ENCODE measurements at places on chromosomes 1 and 21.

DNA sequence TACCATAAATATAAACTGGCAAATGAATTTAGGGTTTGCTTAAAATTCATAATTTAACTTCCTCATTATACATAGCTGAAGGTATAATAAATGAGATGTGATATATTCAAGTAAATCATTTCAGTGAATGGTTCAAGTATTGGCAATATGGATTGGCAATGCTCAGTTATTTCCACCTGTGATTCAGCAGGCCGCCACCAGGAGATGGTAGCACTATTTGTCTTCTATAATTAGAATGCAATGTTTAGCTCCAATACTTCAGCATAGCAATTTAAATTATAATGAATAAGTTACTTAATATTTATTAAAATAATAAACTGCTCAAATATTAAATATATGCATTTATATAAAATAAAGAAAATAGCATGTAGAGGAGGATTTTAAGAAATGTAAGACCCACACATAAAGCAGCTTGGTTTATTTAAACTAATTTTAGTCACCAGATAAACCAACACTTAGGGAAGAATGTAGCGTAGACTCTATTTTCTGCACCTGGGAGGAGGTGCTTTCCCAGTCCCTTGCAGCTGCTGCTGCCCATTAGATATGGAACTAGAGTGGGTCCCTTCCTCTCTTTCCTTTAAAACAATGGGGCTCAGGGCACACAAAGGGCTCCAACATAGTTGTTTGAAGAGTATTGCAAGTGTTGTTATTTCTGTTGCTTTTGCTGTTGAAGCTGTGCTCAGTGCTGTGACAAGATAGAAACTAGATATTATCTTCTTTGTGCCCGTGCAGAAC, 62.1 kb downstream of the PLPPR4 start:
- DNase-seq, result no peak

DNA sequence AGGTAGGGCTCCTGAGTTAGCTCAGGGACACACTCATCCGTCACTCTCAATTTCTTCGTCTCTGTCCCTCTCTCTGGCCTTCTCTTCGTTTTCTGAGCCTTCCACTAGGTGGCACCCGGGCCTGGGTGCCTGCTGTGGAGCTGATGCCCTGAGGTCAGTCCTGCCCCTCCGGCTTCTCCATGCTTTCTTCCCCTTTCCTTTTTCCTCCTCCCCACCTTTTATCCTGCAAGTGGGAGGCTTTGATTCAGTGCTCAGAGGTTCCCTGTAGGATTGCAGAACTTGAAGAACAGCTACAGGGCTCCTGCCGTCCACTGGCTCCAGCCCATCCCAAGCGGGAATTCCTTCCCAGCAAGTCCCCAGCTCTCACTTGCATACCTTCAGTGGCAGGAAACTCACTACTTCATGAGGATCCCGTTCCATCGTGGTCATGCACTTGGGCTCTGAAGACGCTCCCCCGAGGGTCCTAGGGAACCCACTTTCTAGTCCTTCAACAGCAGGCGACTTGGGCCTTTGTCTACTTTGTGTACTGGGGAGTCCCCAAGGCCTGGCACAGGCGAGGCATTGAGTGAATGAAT, 45.6 kb downstream of the SRRM1 start:
- peak; percentile 71 for DNase-seq

GRCh38 chr1:160363951-160364735, 2.7 kb upstream of the NHLH1 start:
- DNase-seq, result no peak

- DNase-seq, result peak; percentile 72
Measured at GRCh38 chr1:41496080-41497055, 11.9 kb upstream of the EDN2 start.

DNA sequence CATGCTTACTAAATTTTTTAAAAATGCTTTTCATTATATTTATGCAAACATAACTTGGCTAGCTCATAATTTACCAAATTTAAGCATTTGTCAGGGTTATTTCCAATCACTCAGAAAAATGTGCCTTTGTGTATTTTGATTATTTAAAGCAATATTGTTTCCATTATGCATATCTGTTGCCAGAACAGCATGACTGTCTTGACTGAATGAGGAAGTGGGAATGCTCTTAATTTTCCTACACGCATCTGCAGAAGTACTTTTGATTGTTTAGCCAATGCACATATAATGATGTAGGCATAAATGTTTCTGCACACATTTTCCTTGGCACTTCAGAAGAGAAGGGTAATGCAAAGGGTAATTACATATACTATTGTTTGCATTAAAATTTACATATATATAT, 92.5 kb upstream of the ADGRL2 start:
- DNase-seq, result no peak

DNA sequence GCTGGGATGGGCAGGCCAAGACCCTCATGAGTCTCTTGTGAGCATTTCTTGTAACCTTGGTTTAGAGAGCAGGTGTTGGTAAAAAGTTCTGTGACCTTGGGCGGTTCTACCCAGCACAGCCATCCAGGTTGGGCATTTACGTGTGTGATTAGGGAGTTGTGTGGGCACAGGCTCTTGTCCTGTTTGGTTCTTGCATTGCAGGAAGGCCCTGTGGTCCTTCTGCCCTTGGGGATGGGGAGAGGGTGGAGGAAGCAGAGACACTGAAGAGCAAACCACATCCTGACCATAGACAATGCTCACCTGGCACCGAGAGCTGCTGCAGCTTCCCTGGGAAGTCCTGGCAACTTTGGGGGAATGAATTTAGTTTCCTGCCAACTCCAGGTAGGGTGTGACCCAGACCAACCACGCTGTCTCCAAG, 25.6 kb downstream of the RNF187 start:
- DNase-seq, result no peak

GRCh38 chr1:233295237-233295974, at the start of gene PCNX2:
PCNX2 (minus strand) TSS chr1:233295725; CDS start chr1:233295478, 247 bp downstream.
- DNase-seq, result peak; percentile 47

DNA sequence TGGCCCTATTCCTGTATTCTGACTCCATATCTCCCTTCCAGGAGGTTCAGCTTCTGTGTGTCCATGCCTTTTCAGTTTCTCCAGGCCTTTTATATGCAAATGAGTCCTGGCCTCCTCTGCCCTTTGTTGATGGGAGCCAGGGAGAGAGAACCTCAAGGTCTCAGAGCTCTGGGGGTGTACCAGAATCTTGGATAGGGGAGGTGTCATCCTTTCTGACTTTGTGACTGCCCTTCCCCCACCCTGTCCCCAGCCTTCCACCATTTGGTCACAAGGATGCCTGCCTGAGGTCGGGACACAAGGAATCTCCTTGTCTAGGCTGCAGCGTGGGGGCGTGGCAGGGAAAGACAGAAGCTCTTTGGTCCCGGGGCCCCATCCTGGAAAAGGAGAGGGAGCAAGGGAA, 18.6 kb downstream of the LURAP1 start:
- no peak for DNase-seq

DNA sequence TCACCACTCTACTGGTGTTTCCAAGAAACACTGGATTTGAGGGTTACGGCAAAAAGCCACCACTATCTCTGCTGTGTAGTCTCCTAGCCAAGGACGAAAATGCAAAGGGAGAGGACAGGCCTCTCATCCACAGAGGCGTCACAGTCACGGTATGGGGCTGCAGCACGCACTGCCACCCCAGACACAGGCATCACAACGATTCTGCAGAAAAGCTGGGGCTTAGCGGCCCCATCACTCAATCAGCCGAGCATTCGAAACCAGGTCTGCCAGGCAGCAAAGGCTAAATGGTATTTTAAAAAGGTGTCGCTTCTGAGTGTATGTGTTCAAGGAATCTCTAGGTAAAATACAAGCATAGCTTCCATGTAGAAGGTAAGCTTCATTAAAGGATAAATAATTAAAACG, 1.4 kb downstream of the RIPK4 start:
- DNase-seq, result no peak

GRCh38 chr1:228401782-228402640, 4.6 kb downstream of the TRIM11 start:
- DNase-seq, result no peak

DNA sequence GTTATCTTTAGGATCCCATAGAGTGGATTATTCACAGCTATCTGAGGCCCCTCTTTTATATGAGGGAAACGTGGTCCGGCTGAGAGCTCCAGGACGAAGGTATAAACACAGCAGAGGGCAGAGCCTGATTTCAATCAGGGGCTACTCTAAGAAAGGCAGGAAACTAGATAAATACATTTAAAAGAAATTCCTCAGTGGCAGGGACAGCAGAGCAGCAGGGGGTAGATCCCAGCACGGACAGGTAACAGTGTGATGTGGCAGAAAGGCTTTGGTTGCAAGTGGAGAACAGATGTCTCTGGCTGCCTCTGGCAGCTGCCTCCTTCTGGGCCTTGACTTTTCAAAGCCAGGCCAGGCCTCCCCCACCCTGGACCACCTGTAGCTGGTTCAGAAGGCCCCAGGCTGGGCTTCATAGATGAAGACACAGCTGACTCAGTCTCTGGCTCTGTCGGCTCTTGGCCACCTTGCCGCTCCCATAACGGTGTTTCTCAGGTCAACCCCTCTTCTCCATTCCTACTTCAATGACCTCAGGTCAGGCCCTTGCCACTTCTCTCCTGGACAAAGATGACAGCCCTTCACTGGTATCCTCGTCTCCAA, 43.8 kb downstream of the FAM78B start:
- no peak for DNase-seq

- DNase-seq, result no peak
Measured at GRCh38 chr1:232987046-232987773, 36.8 kb downstream of the NTPCR start.

DNA sequence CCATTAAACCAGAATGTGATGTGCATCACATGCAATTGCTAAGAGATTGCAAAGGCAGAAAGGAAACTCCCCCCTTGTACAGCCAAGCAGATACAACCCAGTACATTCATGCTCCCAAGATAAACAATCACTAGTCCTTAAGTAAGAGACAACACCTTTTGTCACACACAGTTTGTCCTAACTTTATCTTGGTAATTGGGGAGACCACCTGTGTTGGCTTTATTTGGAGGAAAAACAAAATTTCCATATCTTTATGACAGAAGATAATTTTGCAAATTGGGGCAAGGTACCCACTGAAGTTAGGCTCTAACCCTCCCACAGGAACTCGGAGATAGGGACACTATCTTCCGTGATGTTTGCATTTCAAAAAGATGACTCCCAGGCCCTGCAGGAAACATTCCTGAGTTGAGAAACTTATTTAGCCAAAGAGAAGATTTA, 175.0 kb upstream of the TNR start:
- peak; percentile 40 for DNase-seq

DNA sequence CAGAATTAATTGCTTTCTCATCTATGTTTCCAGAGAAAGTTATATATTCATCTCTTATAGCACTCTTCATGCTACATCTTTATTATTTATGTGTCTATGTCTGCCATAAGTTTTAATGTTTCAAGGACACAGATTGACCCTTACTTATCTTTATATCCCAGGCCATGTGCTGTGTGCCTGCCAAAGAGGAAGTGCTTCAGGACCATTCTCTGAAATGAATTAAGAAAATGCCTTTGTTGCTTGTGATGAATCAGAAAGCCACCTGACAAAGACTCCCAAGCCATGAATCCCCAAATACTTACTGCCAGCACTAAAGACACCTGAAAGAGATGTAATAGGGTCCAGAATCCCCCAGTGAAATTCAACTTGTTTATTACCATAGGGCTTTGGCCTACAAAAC, 342.1 kb upstream of the C1orf87 start:
- DNase-seq, result no peak

DNA sequence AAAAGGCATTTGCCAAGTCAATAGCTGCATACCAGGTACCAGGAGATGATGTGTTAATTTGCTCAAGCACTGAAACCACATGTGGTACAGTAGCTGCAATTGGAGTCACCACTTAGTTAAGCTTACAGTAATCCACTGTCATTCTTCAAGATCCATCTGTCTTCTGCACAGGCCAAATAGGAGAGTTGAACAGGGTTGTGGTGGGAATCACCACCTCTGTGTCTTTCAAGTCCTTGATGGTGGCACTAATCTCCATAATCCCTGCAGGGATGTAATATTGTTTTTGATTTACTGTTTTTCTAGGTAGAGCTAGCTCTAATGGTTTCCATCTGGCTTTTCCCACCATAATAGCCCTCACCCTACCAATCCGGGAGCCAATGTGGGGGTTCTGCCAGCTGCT, 91.9 kb downstream of the FCRL5 start:
- DNase-seq, result no peak

DNA sequence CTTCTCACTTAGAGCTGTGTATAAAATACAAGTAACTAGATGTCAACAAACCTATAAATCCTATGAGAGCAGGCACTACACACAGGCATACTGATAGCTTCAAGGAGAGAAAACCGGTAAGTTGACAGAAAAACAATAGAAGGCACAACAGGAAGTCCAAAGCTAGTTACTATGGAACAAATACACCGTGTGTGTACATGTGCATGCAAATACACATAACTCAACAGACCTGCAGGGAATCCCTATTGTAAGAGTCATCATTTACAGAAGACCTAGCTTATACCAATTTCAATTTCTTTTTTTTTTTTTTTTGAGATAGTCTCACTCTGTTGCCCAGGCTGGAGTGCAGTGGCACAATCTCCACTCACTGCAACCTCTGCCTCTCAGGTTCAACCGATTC, 26.3 kb downstream of the JAK1 start:
- DNase-seq, result no peak

- DNase-seq, result no peak
Measured at GRCh38 chr1:230424391-230425251, 1.5 kb downstream of the PGBD5 start.

DNA sequence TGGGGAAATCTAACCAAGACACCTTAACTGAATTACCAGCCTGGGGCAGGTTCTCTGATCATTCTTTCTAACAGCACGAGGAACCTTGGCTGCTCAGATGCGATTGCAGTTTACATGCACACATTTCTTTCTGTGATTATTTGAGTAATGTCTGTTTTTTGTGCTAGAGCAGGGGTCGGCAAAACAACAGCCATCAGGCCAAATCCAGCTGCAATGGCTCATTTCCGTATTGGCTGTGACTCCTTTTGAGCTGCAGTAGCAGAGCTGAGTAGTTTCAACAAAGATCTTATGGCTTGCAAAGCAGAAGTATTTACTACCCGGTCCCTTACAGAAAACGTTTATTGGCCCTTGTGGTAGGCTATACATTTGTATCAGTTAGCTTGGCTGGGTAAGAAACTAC, 37.1 kb downstream of the ZBTB18 start:
- no peak for DNase-seq

GRCh38 chr1:170097449-170097948, 23.0 kb upstream of the KIFAP3 start:
- no peak for DNase-seq

GRCh38 chr1:42172381-42173133, 8.0 kb upstream of the GUCA2A start:
- no peak for DNase-seq

- no peak for DNase-seq
Measured at GRCh38 chr1:155006601-155007101, 4.0 kb downstream of the ZBTB7B start.

GRCh38 chr1:14571810-14572767, 26.4 kb upstream of the KAZN start:
- DNase-seq, result no peak

Measured in amniotic epithelial cell (primary cell).